ENCODE measurements at places on chromosomes 4 and X.

GRCh38 chr4:8015512-8015911, 75.9 kb upstream of the AFAP1 start:
- DNase-seq = no peak

GRCh38 chrX:68598841-68599240, 48.6 kb upstream of the STARD8 start:
- DNase-seq = no peak

DNA sequence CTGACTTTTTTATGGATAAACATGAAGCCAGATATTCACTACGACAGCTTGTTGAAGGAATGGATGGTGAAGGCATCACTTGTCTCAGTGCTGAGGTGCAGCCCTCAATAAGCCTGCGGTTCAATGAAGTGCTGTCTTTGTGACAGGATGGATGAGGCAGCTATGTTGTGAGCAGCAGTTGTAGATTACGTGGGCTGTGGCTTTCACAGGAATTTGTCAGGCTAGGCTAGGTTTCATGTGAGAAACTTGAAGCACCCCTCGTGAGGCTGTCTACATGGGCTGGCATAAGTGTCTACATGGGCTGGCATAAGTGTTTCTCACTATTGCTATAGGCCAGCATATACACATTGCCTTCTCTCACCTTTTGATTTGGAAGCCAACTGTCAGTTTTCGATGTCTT, 1050.0 kb downstream of the ADGRL3 start:
- DNase-seq = no peak

DNA sequence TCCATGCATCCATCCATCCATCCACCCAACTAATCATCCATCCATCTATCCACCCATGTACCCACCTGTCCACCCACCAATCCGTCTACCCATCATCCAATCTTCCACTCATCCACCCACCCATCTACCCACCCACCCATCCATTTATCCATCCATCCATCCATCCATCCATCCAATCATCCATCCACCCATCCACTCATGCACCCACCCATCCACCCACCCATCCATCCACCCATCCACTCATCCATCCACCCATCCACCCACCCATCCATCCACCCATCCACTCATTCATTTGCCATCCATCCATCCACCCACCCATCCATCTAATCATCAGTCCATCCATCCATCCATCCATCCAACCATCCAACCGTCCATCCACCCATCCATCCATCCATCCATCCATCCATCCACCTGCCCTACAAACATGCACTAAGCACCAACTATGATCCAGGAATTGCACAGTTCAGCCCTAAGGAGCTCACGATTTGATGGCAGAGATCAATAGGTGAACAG, 21.3 kb upstream of the MXD4 start:
- DNase-seq = no peak

GRCh38 chrX:151042842-151043241, 59.7 kb downstream of the HMGB3 start:
- no peak for DNase-seq

DNA sequence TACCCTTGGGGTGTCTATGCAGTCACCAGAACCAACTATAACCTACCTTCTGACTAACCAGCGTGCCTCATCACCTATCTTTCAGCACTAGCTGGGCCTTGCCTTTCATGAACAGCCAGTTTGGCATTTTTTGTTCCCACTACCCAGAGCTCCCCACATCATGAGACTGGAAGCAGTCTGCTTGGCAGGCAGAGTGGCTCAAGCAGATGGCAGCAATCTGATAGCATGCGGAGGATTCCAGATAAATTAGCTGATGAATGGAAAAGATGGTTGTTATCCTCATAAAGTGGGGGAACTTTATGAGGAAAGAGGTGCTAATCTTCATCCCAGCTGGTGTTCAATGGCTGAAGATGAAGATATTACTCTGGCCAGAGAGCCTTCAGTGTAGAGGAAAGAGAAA, 243.2 kb upstream of the EDA2R start:
- DNase-seq = no peak

DNA sequence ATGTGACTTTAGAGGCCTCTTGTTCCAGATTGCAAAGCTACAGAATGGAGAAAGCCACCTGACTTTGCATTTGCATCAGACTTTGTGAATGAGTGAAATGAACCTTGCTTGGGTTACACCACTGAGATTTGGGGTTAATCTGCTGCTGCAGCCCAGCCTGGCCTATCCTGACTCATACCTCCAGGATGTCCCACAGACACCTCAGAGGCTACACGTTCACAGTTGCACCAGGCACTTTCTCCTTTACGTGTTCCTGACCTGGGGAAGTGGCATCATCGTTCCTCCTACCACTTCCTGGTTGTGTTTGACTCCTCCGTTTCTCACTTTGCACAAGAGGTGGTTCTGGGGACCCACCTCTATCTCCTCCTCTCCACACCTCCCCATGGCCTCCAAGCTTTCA, 9.2 kb upstream of the SORCS2 start:
- DNase-seq = peak; percentile 21

GRCh38 chrX:136121788-136122187, 25.5 kb upstream of the FHL1 start:
- no peak for DNase-seq
